ENCODE measurements at places on chromosomes 7 and 10.

- DNase-seq: no peak
Observed at GRCh38 chr10:93991596-93992284, 2.0 kb upstream of the PLCE1 start.

DNA sequence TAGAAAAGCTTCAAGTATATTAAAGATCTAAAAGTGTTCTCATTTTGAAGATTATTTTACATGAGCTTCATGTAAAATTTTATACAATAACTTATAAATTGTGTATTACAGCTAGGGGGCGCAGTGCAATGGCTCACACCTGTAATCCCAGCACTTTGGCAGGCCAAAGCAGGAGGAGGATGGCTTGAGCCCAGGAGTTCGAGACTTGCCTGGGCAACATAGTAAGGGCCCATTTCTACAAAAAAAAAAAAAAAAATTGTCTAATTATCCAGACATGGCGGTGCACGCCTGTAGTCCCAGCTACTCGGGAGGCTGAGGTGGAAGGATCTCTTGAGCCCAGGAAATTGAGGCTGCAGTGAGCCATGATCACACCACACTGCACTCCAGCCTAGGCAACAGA is 16.6 kb downstream of the ACBD5 start:
- peak; percentile 14 for DNase-seq

DNA sequence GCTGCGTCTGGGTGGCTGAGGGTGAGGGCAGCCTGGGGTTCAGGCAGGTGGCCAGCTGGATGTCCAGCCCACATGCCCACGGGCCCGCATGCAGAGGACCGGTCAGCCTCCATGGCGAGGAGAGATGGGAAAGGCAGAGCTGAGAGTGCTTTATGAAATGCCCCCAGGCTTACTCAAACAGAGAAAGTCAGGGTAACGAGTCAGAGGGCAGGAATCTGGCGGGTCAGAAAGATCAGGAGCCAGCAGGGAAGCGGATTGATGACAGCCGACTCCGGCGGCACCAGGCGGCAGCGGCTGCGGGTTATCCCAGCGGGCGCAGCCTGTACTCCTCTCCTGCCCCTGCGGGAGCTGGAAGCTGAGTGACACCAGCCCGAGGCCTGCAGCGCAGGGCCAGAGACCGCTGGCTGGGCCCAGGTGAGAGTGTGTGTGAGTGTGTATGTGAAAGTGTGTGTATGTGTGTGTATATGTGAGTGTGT is 13.4 kb downstream of the SLC13A4 start:
- DNase-seq: no peak

GRCh38 chr7:29956487-29956836 is 33.1 kb downstream of the SCRN1 start:
- no peak for DNase-seq

GRCh38 chr10:28400681-28401080 is 97.8 kb upstream of the MPP7 start:
- no peak for DNase-seq

GRCh38 chr10:72370201-72370722 is 15.5 kb upstream of the DNAJB12 start:
- DNase-seq: no peak

DNA sequence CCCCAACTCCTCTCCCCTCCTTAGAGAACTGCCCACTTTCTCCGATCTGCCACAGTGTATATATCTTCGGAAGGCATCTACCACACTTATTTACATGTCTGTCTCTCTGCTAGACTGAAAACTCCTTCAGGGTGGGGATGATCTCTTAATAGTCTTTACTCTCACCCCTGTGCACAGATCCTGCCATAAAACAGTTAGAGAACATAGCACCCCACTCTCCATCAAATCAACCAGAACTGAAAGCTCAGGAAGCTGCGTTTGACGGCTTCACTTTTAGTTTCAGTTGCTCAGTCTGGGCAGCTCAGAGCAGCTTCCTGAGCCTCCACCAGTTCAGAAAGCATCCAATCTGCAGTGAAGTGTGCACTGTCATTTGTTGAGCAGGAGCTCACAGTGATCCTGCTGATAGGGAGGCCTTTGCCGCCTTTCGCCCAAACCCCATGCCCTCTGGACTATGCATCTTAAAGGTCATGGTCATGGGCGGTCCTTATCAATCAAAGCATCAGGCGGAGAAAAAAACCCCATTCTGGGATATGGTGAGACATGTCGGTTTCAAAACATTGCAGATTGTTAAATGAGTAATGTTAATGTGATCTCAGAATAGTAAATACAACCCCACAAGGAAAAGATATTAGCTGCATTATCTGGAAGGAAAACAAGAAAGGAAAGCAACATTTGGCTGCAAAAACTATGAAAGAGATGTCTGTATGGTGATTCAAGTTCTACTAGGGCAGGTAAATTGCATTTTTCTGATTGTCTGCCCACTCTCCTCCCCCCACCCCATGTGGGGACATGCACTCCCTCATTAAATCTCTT is 167.1 kb upstream of the ADO start:
- DNase-seq: no peak

- no peak for DNase-seq
Observed at GRCh38 chr7:37206192-37206591, 242.5 kb downstream of the ELMO1 start.

DNA sequence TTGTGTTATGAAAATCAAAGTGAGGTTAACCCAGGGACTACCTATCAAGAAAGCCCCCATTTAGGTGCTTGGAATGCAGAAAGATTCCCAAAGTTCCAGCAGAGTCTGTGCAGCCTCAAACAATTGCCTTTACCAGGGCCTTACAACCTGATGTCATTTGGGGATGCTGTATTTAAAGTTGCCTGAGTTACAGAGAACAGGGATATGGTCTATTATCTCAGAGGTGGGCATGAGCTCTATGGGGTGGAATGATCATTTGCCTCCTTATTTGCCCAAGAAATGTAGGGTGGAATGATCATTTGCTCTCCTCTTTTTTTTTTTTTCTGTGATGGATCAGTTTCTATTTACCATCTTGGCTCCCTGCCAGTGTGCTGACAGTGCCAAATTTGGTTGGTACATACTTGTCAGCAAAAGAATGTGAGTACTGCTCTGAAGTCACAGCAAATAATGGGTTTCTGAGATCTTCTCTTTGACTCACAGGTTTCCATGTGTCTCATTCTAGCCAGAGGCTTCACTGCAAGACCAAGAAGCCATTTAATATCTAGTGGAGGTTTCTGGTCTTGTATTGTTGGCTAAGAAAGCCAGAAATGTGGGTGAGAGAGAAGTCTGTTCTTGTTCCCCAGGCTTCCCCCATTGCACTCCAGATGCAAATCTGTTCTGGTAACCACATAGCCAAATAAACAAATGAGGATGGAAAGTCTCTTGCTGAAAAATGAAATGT is 45.5 kb upstream of the ZNRF2 start:
- DNase-seq: no peak

DNA sequence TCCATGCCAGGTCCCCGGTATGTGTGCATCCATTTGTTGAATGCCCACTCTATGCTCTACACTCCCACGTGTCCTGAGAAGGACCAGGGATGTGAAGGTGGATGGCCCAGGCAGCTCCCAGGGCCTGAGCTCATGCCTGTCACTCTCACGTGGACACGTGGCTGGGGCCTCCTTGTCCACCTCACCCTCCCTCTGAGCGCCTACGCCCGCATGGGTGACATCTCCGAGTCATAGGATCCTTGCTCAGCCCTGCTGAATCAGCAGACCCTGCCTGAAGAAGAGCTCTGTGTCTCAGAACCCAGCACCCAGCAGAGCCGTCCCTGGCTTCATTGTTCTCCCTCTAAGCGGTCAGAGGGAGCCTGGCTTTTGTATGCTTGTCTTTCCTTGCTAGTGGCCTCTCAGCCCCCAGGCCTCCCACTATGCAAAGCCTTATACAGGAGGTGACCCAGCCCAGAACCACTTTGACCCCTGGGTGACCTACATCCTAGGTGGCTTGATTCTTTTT is 107.9 kb upstream of the PPIF start:
- DNase-seq: peak; percentile 60

- no peak for DNase-seq
Observed at GRCh38 chr7:76233538-76234281, 32.0 kb downstream of the SRRM3 start.

DNA sequence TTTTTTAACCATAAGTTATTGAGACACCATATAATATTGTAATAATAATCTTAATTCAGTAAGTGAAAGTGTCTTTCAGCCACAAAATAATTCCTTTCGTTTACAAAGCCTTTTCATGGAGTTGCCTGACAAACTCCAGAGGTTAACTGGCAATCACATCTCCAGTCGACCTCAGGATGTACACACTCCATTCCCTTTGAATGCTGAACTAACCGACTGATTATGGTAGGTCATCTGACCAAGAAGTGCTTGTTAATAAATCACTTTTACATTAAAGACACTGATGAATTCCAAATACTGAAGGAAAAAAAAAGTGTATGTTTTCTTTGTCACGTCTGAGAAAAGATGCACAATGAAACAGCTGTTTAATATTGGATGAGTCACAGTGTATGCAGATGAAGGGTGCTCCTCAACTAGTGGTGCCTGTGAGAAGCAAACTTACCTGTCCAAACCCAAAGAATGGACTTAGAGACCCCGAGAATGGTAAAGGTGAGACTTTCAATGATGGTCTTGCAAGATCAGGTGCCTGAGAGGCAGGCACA is 348.1 kb upstream of the VWC2 start:
- DNase-seq: no peak

GRCh38 chr7:156497776-156498509 is 142.6 kb upstream of the RNF32 start:
- DNase-seq: no peak
